ENCODE measurements at places on chromosomes 5 and 9.

DNA sequence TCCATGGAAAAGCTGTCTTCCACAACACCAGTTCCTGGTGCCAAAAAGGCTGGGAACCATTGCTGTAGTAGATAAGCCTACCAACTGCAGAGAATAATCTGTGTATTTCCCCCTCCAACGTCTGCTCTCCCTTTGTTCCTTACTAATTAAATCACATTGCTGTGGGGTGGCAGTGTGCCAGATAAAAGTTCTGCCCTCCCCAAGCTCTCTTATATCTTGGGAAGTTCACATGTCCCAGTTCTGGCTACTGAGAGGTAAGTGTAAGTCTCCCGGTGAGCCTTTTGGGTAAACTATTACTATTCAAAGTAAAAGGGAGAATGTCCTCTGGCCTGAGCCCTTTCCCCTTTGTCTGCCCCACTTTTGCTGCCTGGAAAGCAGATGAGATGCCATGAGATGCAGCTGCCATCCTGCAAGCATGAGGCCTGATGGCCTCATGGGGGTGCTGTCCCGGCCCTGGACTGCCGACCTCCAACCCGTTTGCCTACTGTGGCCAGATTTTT, 14.7 kb downstream of the ENC1 start:
- peak; percentile 43 for DNase-seq

DNA sequence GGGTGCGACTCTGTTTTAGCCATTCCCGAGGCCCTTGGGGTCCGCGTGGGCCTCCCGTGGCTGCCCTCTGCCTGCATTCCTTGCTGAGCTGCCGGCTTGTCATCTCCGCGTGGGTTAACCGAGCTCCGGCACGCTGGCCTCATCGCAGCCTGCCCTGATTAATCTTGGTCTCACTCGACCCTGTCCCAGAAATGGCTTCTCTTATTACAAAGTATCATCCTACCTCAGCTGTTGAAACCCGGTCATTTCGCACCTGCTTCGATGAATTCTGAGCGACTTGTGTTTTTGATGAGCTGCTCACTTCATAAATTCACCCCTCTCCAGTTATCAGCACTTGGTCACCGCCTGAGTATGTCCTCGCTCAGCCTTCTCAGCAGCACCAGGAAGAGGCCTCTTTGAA, 123.5 kb upstream of the EGFLAM start:
- no peak for DNase-seq

- DNase-seq = peak; percentile 52
These were observed 13.4 kb downstream of the OXCT1 start for GRCh38 chr5:41856644-41857491.

DNA sequence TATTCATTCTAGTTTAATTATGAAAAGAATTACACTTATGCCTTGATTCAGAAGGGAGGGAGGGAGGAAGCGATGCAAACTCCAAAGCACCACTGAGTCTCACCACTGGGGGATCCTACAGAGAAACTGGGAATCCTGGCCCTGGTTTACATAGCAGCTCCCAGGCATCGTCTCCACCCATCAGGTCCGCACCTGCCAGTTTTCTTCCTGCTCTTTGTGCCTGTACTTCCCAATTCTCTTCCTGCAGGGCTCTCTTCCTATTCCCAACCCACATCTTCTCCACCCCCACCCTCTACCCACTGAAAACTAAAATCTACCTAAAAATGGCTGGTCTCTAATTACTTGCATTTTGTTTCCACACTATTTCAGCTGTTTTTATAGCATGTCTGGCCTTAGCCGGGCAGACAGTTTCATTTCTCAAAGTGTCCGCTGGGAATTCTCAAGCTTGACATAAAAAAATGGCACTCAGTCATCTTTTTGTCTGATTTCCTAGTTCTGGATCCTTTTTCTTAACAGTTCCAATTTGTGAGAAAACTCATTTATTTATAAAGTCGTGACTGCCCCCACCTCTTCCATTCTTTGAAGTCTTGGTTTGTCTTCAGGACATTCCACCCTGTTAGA, 1.6 kb upstream of the TNIP1 start:
- DNase-seq = no peak

DNA sequence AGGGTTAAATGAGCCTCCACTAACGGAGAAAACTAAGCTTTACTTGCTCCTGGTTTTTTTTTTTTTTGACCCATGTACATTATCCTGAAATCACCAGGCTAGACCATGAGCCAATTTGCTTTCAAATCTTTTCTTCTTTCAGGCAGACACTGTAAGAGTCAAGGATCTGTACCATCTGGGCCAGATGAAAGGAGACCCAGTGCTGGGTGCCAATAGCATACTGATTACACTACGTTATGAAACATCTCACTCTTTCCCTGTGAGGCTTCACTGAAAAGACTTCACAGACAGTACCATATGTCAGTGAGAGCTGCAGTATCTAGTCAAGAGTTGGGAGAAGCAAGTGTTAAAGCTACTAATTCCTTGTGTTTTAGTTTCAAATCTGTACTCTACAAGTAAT, 161.2 kb upstream of the PTPRD start:
- no peak for DNase-seq

DNA sequence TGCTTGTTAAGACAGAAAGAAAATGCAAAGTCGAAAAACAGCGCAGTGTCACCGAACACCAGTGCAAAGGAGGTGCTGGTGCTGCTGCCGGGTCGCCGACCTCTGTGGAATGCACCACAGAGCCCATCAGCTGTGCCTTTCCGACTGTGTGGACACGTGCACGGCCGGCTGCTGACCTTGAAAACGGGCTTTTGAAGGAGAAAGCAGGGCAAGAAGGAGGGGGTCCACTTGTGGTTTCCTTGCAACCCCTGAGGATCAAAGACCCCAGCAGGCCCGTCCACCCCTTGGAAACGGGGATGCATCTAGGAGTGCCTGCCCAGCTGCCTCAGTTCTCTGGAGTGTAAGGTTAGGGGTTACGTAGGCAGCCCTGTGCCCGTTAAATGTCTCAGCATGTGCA, 6.2 kb upstream of the OLFM1 start:
- DNase-seq = no peak

GRCh38 chr5:95261437-95262175, 23.3 kb downstream of the MCTP1 start:
- DNase-seq = no peak

DNA sequence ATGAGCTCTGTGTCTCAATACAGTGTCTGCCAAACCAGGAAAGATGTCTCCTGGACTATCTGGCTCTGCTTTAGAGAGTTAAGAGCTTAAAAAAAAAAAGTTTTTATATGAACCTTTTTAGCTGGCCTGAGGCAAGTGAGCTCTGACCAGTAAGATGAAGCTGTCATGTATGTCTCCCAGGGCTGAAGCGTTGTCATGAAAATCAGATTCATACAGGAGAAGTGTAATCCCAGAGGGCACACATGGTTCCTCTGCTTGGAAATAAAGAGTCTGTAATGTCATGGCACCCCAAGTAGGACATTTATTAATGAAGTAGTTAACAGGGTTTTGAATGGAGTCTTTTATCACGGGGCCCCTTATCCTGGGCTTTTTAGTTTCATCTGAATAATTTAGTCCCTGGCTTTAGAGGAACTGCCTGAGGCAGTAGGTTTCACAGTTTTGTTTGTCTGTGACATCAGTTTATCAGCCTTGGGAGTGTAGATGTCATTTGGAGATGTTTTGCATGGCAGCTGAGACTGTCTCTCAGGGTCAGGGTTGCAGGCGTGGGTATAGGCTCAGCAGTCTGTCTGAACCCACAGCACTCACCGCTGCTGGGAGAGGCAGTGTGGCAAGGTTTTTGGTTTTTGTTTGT, 223.3 kb downstream of the DIRAS2 start:
- no peak for DNase-seq

DNA sequence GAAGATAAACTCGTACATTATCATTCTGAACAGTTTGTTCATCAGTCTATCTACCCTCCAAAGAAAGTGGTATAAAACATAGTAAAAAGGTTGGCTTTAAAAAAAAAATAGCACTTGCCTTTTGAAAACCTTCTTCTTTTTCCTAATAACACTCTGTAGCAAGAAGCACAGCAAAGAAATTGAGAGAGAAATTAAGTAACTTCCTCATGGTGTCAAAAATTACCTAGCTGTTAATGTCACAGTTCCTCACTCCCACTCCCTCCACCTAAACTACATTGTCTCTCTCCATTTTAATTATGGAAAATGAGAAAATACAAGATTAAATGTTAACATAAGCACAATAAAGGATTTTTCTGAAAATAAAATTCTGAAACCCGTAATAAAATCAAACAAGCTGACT, 72.2 kb downstream of the CERT1 start:
- DNase-seq = no peak

- DNase-seq = no peak
These were observed 42.9 kb downstream of the PDCD1LG2 start for GRCh38 chr9:5553211-5553610.

DNA sequence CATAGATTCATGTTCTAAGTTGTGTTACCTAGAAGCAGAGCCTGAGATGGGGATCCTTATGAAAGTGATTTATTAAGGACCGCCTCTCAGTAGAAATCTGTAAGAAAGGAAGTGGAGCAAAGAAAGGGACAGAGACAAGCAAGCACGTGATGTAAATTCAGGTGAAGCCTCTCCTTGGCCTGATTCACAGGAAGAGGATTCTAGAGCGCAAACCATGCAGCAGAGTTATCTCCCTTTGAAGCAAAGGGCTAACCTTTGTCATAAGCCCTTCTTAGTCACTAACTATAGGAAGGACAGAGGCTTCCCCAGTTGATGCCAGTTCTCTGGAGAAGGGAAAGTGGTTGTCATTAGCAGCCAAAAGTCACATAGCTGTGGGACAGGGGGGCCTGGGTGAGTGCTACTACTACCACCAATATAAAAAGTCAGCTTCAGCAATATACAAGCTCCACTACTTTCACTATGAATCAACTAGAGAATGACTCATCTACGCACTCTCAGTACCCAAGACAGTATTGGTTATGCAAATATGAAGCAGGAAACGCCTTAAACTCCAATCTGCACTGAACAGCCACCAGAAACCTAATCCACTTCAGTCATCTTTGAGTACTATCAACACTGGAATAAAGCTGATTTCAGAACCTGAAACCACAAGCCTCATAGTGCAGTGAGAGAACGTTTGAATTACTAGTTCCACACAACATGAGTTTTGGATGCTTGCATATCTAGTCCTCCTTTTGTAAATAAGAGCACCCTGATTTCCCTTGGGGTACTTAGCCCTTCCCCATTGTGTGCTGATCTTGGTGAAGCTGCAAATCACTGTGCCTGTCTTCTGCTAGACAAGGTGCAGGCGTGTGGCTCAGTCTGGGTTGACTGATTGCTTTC, 162.7 kb downstream of the ZNF608 start:
- no peak for DNase-seq

DNA sequence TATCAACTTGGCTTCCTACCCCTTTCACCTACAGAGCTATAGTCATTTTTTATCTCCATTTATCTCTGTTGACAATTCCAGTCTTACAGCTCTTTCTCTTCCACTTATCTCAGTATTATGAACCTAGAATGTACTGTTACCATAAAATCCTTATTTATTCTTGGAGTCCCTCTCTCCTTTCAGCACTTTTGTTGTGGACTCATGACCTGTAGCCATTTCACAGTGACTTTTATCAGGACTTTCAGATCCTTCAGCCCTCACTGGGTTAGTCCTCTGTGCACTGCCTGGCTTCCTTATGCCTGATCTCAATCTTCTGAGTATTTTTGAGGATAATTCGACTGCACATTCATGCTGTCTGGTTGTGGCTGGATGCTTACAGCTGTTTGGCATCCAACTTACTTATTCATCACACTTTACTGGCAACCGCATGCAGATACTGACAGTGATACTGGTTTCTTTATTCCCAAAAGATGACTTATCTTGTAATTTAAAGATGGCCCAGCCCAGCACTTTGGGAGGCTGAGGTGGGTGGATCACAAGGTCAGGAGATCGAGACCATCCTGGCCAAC, 293.3 kb downstream of the MAN2A1 start:
- DNase-seq = no peak

- DNase-seq = peak; percentile 28
These were observed 317.3 kb downstream of the GADD45G start for GRCh38 chr9:89922099-89922498.

DNA sequence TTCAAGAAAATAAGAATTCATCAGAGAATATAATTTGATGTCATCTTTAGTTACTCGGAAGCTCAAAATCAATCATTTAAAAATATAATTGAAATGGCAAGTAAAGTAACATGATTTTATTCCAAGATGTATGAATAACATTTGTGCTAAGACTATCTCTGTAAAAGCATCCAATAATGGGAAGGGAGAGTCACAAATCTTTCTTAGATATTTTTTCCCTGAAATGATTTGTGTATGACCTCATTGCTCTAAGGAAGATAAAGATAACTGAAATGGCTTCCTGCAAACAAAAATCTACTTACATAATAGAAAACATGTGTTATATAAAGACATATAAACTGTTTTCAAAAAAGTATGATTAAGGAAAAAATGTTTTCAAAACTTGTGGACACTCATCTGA, 97.4 kb upstream of the FGF10 start:
- DNase-seq = no peak

DNA sequence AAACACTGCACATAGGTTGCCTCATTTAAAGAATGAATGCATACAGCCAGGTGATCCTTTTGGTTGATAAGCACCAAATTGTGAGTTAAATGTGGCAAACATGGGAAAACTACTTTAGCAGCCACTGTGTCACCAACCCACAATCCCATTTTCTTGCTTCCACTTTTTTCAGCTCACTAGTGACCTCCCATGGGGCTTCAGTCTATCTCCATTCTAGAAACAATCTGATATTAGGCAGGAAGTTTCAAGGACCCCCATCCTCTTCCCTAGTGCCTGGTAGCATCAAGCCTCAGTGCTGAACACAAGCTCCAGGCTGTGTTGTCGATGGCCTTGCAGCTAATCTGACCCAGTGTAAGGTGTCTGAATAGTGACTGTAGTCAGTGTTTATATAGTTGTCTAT, 66.2 kb downstream of the PLPPR1 start:
- no peak for DNase-seq

GRCh38 chr5:152260940-152261339, 144.1 kb downstream of the NMUR2 start:
- no peak for DNase-seq

DNA sequence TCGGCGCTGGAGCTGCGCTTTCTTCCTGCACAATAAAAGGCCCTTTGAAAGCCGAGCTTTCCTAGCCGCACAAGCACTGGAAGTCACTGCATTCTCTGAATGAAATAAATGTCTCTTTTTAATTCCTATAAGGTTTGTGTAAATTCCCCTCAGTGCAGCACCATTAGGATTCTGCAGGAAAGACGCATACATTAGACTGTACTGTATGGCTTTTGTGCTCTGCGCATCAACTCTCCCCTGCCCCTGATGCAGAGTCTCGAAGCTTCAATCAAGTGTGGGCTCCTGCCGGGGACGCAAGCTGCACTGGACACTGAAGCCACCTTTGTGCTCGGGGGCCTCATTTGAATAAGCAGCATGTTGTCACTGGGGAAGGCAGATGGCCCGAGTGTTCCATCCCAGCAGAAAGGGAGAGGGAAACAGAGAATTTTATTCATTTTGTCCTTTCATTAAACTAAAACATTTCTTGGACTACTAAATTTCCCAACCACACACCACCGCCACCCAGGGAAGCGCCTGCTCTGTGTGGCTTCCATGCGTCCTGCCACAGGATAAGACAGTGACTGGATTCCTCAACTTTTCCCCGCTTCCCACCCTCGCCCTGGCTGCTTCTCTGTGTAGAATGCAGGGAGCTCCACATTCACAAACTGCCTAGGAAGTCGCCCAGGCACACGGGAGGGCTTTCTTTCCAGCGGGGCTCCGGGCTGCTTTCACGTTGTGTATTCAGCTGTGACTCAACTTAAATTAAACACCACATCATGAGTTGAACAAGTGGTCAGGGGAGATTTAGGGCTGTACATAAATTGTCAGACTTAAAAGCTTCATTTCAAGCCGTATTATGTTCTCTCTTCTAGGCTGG, 635.4 kb downstream of the IRX1 start:
- DNase-seq = peak; percentile 58

Data from ecto neural progenitor cell (in vitro differentiated cells).